Subcutaneous adipose tissue (tissue), 4 donors: ENCODE measurements at places on chromosomes 11 and 22. TPM values are rescaled to one million over a fixed set of nuclear protein-coding genes. Genes with fewer than 3 reads are reported as not detected.

Gene SCUBE1
- 0.66 TPM for total RNA-seq

Gene MAJIN
- not detected for total RNA-seq

Gene BCO2
- 6.4 TPM for total RNA-seq

Gene OR4C45
- total RNA-seq, result not detected

Gene OTOG
- not detected for total RNA-seq

Gene OR56A1
- total RNA-seq, result under 0.01 TPM

Gene TMEM86A
- total RNA-seq, result 16.1 TPM

Gene OR52E8
- not detected for total RNA-seq

Gene KIRREL3
- total RNA-seq, result not detected

Gene SERPIND1
- total RNA-seq, result 0.22 TPM

Gene LRRC74B
- not detected for total RNA-seq

Gene MS4A15
- not detected for total RNA-seq

Gene ZFTA
- total RNA-seq, result 5.9 TPM

Gene CASP12
- total RNA-seq, result 5.1 TPM

Gene OR8D4
- total RNA-seq, result not detected

Gene ACTN3
- not detected for total RNA-seq

Gene ADAMTS8
- total RNA-seq, result 0.17 TPM

Gene PHF5A
- 17.3 TPM for total RNA-seq

Gene MRGPRX3
- not detected for total RNA-seq

Gene RCOR2
- total RNA-seq, result not detected

Gene TBX10
- not detected for total RNA-seq

Gene UBQLNL
- total RNA-seq, result 0.34 TPM

Gene TSGA10IP
- not detected for total RNA-seq

Gene CCDC89
- total RNA-seq, result 0.49 TPM

Gene GUCD1
- 262 TPM for total RNA-seq

Gene HINFP
- 16.5 TPM for total RNA-seq

Gene FIBP
- total RNA-seq, result 43.8 TPM

Gene ACR
- 1.3 TPM for total RNA-seq
